ENCODE measurements at places on chromosomes 12 and 14.

GRCh38 chr14:20440882-20441281, 4.9 kb upstream of the KLHL33 start:
- DNase-seq = no peak
- H3K4me1 ChIP-seq = peaks cover 2% of the 10 kb centered on the region
- H3K36me3 ChIP-seq = peaks cover 12% of the 10 kb centered on the region
- no peak overlapping the region for H3K27ac ChIP-seq
- peaks cover 1% of the 10 kb centered on the region for H3K27me3 ChIP-seq

- H3K27me3 ChIP-seq = no peaks in the 10 kb centered on the region
- no peak for DNase-seq
- H3K4me1 ChIP-seq = no peaks in the 10 kb centered on the region
- no peak overlapping the region for H3K27ac ChIP-seq
- H3K36me3 ChIP-seq = no peaks in the 10 kb centered on the region
Measured at GRCh38 chr12:108611884-108612415, 14.1 kb upstream of the TMEM119 start.

DNA sequence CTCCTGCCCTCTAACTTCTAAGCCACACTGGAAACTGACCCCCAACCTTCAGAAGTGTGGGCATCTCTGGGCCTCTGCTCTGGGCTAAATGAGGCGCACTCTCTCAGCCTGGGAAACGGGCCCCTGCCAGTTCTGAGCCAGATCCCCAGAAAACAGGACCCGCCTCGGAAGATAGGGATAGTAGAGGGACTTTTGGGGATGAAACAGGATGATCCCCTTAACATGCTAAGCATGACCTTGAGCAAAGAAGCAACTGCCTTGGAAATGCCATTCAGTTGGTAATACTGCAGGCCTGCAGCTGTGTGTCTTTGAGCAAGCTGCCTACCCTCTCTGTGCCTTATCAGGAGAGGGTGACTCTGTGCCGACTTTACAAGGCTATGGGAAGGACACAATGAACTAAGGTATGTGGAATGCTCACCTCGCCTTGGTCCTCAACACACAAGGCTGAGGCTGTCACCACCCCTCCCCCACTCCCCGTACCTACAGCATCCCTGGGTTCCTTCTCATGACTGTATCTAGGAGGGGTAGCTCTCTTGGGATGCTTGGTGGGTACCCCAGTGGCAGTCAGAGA, 54.0 kb downstream of the NCOR2 start:
- H3K4me1 ChIP-seq = peaks cover 98% of the 10 kb centered on the region
- peak overlapping the region; percentile 88 for H3K27ac ChIP-seq
- no peak for DNase-seq
- H3K27me3 ChIP-seq = no peaks in the 10 kb centered on the region
- H3K4me3 ChIP-seq = peak overlapping the region; percentile 7

DNA sequence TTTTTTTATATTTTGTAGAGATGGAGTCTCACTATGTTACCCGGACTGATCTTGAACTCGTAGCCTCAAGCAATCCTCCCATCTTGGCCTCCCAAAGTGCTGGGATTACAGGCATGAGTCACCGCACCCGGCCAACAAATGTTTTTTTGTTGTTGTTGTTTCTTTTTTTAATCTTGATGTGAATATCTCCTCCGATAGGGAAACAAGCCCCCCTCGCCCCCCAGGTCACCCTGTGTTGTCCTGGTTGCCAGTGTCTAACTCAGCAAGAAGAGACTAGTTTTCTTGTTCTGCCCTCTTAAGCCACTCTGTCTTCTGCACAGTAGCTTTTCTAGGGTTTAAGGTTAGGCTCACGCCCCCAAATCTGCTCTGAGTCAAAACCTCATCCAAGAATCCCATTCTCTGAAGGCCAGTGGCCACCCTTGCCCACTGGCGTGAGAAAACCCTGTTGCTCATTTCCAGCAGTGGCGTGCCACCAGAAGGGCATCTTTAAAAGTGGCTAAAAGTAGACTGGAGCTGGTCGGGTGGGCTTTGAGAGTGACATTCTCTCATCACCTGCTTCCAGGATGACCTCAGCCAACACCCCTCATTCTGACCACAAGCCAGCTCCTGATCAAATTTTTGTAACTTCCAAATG, 42.7 kb downstream of the C14orf132 start:
- H3K27ac ChIP-seq = no peak overlapping the region
- DNase-seq = no peak
- no peaks in the 10 kb centered on the region for H3K27me3 ChIP-seq
- H3K36me3 ChIP-seq = peaks cover 12% of the 10 kb centered on the region
- peaks cover 21% of the 10 kb centered on the region for H3K4me1 ChIP-seq
- no peak overlapping the region for H3K4me3 ChIP-seq

DNA sequence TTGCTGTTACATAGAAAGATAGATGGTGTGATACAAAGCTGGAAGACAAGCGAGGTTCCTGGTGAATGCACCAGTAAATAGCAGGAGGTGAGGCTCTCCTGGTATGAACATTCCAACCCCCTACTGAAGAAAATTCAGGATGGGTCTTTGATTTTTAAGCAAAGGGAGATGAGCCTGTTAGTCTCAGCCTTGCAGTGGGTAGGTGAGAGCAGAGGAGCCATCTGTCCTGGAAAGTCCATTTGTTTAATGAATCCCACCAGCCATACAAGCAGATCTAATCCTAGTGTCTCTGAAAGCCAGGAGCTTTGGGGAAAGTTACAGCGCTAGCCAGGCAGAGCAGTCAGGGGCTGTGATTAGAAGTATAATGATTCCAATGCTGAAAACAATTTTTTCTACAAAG, 234.8 kb upstream of the FOXN3 start:
- no peak for DNase-seq
- no peaks in the 10 kb centered on the region for H3K36me3 ChIP-seq
- no peak overlapping the region for H3K27ac ChIP-seq
- no peaks in the 10 kb centered on the region for H3K4me1 ChIP-seq
- H3K4me3 ChIP-seq = no peak overlapping the region

- H3K4me1 ChIP-seq = no peaks in the 10 kb centered on the region
- no peaks in the 10 kb centered on the region for H3K27me3 ChIP-seq
- H3K4me3 ChIP-seq = peak overlapping the region; percentile 85
- no peak overlapping the region for H3K27ac ChIP-seq
- no peak for DNase-seq
Measured at GRCh38 chr12:22047494-22047893, 1.5 kb downstream of the CMAS start.

- no peaks in the 10 kb centered on the region for H3K36me3 ChIP-seq
- no peak overlapping the region for H3K4me3 ChIP-seq
- DNase-seq = no peak
- H3K27ac ChIP-seq = peak overlapping the region; percentile 61
- H3K27me3 ChIP-seq = no peaks in the 10 kb centered on the region
Measured at GRCh38 chr12:104738331-104738730, 219.8 kb downstream of the SLC41A2 start.

DNA sequence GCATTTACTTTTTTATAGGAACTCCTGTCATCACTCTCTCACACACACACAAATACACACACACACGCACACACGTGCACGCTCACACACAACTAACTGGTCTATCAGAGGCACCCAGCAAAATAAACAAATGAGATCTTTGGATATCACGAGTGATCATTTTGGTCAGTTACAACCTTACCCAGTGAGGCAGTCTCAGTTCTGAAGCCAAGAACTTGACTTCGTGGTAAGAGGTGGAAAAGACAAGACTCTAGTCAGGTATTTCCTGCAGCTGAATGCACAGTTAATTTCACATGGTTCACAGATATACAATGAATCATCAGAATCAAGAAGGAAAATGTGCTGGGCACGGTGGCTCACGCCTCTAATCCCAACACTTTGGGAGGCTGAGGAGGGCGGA, 39.4 kb downstream of the ATF7 start:
- no peak overlapping the region for H3K4me3 ChIP-seq
- H3K27me3 ChIP-seq = no peaks in the 10 kb centered on the region
- DNase-seq = no peak
- no peaks in the 10 kb centered on the region for H3K4me1 ChIP-seq

DNA sequence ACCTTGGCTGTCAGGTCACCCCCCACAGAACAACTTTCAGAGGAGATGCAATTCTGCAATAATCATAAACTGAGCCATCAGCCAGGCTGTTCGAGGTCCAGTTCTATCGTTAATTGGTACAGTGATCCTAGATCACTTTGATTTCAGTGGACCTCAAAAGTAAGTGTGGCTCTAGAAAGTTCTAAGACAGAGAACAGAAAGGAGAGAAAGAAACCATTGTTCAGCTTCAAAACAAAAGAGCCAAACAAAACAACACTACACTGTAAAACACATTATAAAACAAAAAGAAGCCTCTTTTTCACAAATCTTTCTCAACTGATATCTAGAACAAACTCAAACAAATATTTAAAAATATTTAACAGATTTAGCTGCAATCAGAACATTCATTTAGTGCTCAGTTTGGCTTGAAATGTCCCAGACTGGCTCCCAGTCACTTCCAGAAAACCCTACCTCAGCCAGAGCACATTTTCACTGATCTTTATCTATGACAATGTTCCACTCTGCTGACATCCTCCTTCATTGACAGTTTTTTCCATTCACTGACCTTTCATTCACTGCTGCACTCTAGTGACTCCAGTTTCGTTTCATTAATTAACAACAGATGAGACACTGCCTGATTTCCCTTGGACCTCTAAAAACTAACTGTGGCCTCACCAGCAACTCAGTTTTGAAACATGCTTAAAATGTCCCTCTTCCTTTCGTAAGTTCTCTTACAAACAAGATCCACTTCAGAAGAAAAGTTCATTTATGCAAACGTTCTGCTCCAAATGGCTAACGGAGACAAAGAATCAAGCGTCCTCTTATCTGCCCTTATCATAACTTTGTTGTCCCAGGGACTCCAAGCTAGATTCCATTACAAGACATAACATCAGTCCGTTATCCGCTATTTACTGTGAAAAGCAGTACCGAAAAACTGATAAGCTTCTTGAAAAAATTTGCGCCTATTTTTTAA, 56.8 kb downstream of the DUSP16 start:
- DNase-seq = no peak
- H3K27ac ChIP-seq = peak overlapping the region; percentile 77
- no peaks in the 10 kb centered on the region for H3K36me3 ChIP-seq
- H3K27me3 ChIP-seq = no peaks in the 10 kb centered on the region
- peaks cover 7% of the 10 kb centered on the region for H3K4me1 ChIP-seq

DNA sequence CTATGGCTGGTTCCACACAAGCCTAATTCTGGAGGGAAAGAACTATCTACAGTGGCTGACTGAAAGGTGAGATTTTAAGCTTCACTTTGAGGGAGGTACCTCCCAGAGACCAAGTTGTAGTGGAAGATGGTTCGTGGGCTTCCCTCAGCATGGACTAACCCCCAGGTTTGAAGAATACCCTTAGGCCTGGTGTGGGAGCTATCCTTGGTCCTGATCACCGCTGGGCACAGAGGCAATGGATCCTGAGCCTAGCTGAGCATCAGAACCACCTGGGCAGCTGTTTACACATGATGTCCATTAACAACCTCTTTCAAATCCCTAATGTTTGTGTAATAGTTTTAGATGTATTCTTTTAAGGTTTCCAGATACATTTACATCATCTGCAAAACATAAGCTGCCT, 10.3 kb downstream of the DAO start:
- peaks cover 3% of the 10 kb centered on the region for H3K4me1 ChIP-seq
- H3K4me3 ChIP-seq = no peak overlapping the region
- no peak for DNase-seq
- no peak overlapping the region for H3K27ac ChIP-seq
- H3K27me3 ChIP-seq = no peaks in the 10 kb centered on the region

- no peaks in the 10 kb centered on the region for H3K36me3 ChIP-seq
- no peak overlapping the region for H3K4me3 ChIP-seq
- no peak overlapping the region for H3K27ac ChIP-seq
- no peaks in the 10 kb centered on the region for H3K4me1 ChIP-seq
- no peak for DNase-seq
Measured at GRCh38 chr12:18400186-18400585, 138.9 kb downstream of the PIK3C2G start.

DNA sequence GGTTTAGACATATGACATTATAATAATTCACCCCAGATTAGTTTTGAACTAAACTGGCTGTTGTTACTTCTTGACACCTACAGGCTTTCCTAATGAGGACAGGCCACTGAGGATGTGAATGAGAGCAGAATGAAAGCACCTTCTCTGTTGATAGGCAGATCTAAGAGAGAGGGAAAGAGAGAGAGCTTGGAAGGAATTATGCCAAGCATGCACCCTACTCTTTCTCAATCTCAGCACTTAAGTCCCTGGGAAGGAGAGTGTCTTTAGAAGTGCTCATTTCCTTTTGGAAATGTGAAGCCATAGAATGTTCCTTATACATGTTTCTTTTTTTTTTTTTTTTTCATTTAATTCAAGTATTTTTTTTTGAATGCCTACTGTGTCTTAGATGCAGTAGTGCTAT, 49.0 kb downstream of the TBC1D15 start:
- H3K4me3 ChIP-seq = no peak overlapping the region
- H3K27me3 ChIP-seq = no peaks in the 10 kb centered on the region
- no peak for DNase-seq
- no peaks in the 10 kb centered on the region for H3K4me1 ChIP-seq

DNA sequence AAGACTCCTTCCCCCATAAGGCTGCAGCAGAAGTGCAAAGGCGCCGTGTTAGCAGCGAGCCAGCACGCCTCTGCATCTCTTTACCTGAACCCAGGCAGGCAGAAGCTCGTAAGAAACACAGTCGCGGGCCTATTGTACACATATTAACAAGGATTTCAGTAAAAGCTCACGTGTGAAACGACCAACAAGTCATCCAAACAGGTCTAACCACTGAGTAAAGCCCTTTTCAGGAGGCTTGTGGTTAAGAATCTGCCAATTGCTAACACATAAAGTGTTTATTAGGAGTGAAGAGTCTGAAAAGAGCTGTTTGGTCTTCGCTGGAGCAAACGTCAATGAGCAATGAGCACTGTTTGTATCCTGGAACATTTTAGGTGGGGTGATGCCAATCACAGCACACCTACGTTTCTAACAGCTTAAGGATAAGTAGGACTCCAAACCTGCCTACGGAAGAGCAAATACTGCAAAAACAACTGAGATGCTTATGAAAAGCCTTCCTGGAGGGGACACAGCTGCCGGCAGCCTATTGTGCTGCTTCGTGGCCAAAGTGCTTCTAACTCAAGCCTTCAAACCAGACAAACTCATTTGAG, 43.1 kb downstream of the PRKAB1 start:
- no peak overlapping the region for H3K27ac ChIP-seq
- no peaks in the 10 kb centered on the region for H3K4me1 ChIP-seq
- no peak overlapping the region for H3K4me3 ChIP-seq

GRCh38 chr14:23186913-23187654, 3.6 kb upstream of the SLC7A8 start:
- H3K27me3 ChIP-seq = peaks cover 6% of the 10 kb centered on the region
- H3K27ac ChIP-seq = no peak overlapping the region
- peak; percentile 77 for DNase-seq

GRCh38 chr12:54689984-54690383, 41.8 kb upstream of the DCD start:
- H3K27me3 ChIP-seq = no peaks in the 10 kb centered on the region
- H3K36me3 ChIP-seq = no peaks in the 10 kb centered on the region
- H3K4me3 ChIP-seq = no peak overlapping the region
- DNase-seq = no peak
- H3K27ac ChIP-seq = no peak overlapping the region
- H3K4me1 ChIP-seq = no peaks in the 10 kb centered on the region

GRCh38 chr14:33110737-33111443, 172.2 kb downstream of the NPAS3 start:
- DNase-seq = no peak
- no peak overlapping the region for H3K4me3 ChIP-seq
- H3K27ac ChIP-seq = no peak overlapping the region
- H3K36me3 ChIP-seq = no peaks in the 10 kb centered on the region

- no peak overlapping the region for H3K4me3 ChIP-seq
- no peak for DNase-seq
- peaks cover 36% of the 10 kb centered on the region for H3K4me1 ChIP-seq
- no peak overlapping the region for H3K27ac ChIP-seq
- peaks cover 87% of the 10 kb centered on the region for H3K36me3 ChIP-seq
- H3K27me3 ChIP-seq = no peaks in the 10 kb centered on the region
Measured at GRCh38 chr12:49645146-49646039, 22.0 kb downstream of the PRPF40B start.

GRCh38 chr12:2607881-2608607, 186.7 kb upstream of the FKBP4 start:
- no peak overlapping the region for H3K4me3 ChIP-seq
- H3K27me3 ChIP-seq = no peaks in the 10 kb centered on the region
- no peak for DNase-seq
- no peaks in the 10 kb centered on the region for H3K4me1 ChIP-seq

Measured in spinal cord (tissue), 10 donors.